ENCODE measurements at places on chromosomes 6 and 20. TPM values are rescaled to one million over a fixed set of nuclear protein-coding genes. Genes with fewer than 3 reads are reported as not detected.

GRCh38 chr6:119161438-119161837, 83.0 kb upstream of the FAM184A start:
- H3K36me3 ChIP-seq: no peaks in the 10 kb centered on the region
- DNase-seq: no peak
- H3K27ac ChIP-seq: no peak overlapping the region

DNA sequence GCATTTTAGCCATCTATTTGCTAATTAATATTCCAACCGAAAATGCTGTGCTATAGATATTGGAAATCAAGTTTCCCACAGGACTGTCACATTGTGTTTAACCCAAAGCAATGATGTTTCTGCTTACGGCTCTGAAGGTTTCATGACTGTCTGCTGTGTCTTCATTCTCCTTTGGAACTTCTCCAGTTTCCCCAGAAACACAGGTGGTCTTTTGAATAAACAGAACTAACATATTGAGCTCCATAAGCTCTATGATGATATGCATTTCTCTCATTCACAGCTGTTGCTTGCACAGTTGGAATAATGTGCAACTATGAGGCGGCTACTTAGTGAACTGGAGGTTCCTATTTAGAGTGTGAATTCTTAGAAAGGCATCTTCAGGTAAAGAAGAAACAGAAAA, 266.0 kb upstream of the ID4 start:
- no peak overlapping the region for H3K4me3 ChIP-seq
- no peaks in the 10 kb centered on the region for H3K36me3 ChIP-seq
- no peak for DNase-seq
- no peaks in the 10 kb centered on the region for H3K27me3 ChIP-seq
- no peak overlapping the region for H3K27ac ChIP-seq

GRCh38 chr6:28291573-28291972, 10.2 kb downstream of the PGBD1 start:
- no peaks in the 10 kb centered on the region for H3K27me3 ChIP-seq
- no peak overlapping the region for H3K27ac ChIP-seq
- H3K4me1 ChIP-seq: no peaks in the 10 kb centered on the region
- no peak overlapping the region for H3K4me3 ChIP-seq

DNA sequence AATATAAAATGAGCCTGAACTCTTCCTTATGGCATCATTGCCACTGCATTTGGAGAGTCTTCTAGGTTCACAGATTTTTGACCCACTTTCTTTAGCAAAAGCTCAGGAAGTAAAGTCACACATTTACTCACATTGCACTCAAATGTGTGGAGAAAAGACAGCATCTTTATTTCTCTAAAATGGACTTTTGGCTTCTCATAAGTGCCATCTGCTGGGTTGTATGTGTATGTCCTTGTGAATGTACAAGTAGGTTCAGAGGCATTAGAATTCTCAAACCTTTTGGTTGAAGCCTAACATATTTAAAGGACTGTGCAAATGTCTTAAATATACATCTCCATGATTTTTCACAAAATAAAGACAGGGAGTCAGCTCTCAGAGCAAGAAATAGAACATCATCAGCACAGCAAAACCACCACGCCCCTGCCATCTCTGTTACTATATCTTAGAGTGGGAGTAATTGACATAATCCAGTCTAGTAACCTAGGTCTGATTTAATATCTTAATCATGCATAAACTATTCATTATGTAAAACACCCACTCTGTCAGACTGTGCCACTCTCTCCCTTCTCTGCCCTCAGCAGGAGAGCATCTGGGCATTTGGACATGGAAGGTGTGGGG, 42.2 kb upstream of the SPTLC3 start:
- H3K27me3 ChIP-seq: peaks cover 2% of the 10 kb centered on the region
- H3K4me1 ChIP-seq: no peaks in the 10 kb centered on the region
- DNase-seq: no peak
- no peak overlapping the region for H3K27ac ChIP-seq
- no peak overlapping the region for H3K4me3 ChIP-seq

- DNase-seq: peak; percentile 46
- peak overlapping the region; percentile 27 for H3K4me3 ChIP-seq
- peaks cover 26% of the 10 kb centered on the region for H3K36me3 ChIP-seq
- peak overlapping the region; percentile 78 for H3K27ac ChIP-seq
- peaks cover 95% of the 10 kb centered on the region for H3K4me1 ChIP-seq
Measured at GRCh38 chr6:52394251-52394666, 25.9 kb upstream of the EFHC1 start.

DNA sequence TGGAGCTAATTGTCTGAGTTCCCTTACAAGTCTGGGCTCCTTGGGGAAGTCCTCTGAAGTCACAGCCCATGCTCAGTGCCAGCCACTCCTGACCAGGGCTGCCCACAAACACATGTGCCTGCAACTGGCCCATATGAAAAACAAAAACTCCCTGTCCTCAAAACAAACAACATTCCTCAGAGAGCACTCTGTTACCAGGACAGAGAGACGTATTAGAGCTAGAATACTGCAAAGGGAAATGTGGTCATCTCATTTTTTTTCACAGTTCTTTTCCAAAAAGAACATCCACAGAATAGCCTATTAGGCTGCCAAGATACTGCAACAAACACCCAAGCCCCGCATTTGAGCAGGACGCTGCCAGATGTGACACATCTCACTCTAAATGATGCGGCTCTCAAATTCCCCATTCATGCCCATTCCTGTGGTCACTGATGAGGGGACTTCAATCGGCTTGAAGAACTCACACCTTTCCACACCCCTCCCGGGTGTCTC, 71.1 kb downstream of the SLC22A23 start:
- H3K27ac ChIP-seq: no peak overlapping the region
- no peaks in the 10 kb centered on the region for H3K36me3 ChIP-seq
- H3K4me1 ChIP-seq: no peaks in the 10 kb centered on the region

DNA sequence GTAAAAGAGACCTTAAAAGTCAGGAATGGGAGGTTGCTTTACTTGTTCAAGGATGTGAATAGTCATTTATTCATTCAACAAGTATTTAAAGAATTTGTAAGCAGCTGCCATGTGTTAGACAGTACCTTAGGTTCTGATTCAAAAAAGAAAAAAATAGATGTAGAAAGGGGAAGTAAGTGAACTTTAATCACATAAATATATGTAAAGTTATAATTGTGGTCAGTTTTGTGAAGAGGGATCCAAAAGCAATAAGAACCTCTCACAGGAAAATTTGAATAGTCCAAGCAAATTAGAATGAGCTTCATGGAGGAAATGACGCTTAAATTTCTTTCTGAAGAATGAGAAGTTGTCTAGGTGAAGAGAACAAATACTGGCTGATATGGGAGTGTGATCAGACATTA, 596.1 kb upstream of the CITED2 start:
- no peaks in the 10 kb centered on the region for H3K4me1 ChIP-seq
- H3K4me3 ChIP-seq: no peak overlapping the region
- H3K27me3 ChIP-seq: peaks cover 2% of the 10 kb centered on the region
- H3K36me3 ChIP-seq: no peaks in the 10 kb centered on the region
- H3K27ac ChIP-seq: no peak overlapping the region

- no peaks in the 10 kb centered on the region for H3K4me1 ChIP-seq
- H3K36me3 ChIP-seq: no peaks in the 10 kb centered on the region
- no peak overlapping the region for H3K27ac ChIP-seq
Measured at GRCh38 chr6:135280375-135281136, 99.4 kb downstream of the MYB start.

GRCh38 chr20:59611286-59611685, 6.9 kb downstream of the PHACTR3 start:
- no peak overlapping the region for H3K4me3 ChIP-seq
- peaks cover 5% of the 10 kb centered on the region for H3K4me1 ChIP-seq
- H3K36me3 ChIP-seq: no peaks in the 10 kb centered on the region
- no peak for DNase-seq

DNA sequence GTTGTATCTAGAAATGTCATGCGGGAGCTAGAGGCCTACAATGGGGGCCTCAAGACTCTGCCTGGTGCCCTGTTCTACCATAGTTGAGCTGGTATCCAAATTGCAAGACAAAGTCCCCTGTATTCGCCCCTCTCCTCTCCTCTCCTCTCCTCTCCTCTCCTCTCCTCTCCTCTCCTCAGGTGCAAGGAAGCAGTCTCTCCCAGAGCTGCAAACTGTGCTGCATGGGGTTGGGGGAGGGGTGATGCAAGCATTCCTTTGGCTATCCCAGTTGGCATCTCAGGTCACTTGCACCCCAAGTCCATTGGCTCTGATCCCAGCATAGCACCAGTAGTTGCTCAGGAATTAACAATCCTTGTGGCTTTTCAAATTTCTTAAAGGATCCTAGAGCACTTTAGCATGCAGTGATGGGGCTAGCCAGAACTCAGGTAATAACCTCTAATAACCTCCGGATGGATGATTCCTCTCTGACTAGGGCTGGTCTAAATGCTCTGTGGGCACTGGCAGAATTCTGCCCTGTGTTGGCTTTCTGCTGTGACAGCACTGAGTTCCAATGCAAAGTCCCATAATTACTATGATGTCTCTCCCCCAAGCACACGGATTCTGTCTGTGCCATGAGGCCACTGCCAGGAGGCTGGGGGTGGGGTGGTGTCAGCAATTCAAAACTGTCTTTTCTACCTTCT, 35.3 kb downstream of the TAF11 start:
- no peaks in the 10 kb centered on the region for H3K4me1 ChIP-seq
- H3K4me3 ChIP-seq: no peak overlapping the region
- H3K27me3 ChIP-seq: no peaks in the 10 kb centered on the region
- no peak for DNase-seq

GRCh38 chr20:23668477-23668951, 20.3 kb downstream of the CST4 start:
- H3K4me3 ChIP-seq: no peak overlapping the region
- peak; percentile 57 for DNase-seq
- H3K27me3 ChIP-seq: peaks cover 2% of the 10 kb centered on the region
- H3K27ac ChIP-seq: no peak overlapping the region
- H3K4me1 ChIP-seq: no peaks in the 10 kb centered on the region
- no peaks in the 10 kb centered on the region for H3K36me3 ChIP-seq

DNA sequence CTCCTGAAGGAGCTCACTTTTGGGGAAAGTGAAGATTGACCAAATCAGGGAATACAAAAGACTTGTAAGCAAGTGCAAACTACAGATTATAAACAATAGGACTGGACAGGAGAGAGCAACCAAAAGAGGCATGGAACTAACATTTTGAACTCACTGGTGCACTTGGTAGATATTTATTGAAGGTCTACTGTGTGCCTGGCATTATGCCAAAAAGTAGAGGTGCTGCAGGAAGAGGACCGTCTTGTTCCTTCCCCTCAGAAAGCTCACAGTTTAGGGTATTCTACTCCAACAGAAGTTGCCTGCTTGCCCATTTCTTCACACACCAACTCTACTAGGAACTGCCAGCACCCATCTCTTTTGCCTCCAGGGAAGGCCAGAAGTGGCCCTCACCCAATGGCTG, 10.0 kb upstream of the TSHZ2 start:
- DNase-seq: no peak
- no peak overlapping the region for H3K27ac ChIP-seq
- H3K4me3 ChIP-seq: no peak overlapping the region

- H3K36me3 ChIP-seq: no peaks in the 10 kb centered on the region
- H3K4me1 ChIP-seq: peaks cover 5% of the 10 kb centered on the region
- no peak overlapping the region for H3K27ac ChIP-seq
- no peak for DNase-seq
- no peaks in the 10 kb centered on the region for H3K27me3 ChIP-seq
Measured at GRCh38 chr20:13286607-13287006, 65.5 kb downstream of the ISM1 start.

GRCh38 chr6:107654764-107655163, 164.8 kb downstream of the SOBP start:
- H3K27ac ChIP-seq: no peak overlapping the region
- H3K4me1 ChIP-seq: peaks cover 68% of the 10 kb centered on the region
- peaks cover 4% of the 10 kb centered on the region for H3K36me3 ChIP-seq
- H3K27me3 ChIP-seq: no peaks in the 10 kb centered on the region
- no peak for DNase-seq
- no peak overlapping the region for H3K4me3 ChIP-seq

GRCh38 chr6:139386404-139386803, 12.0 kb upstream of the CITED2 start:
- H3K27me3 ChIP-seq: no peaks in the 10 kb centered on the region
- DNase-seq: no peak
- no peak overlapping the region for H3K4me3 ChIP-seq
- H3K4me1 ChIP-seq: no peaks in the 10 kb centered on the region
- H3K36me3 ChIP-seq: no peaks in the 10 kb centered on the region

The SLC22A16 gene
- total RNA-seq: not detected

The RALGAPB gene
- 29.6 TPM for total RNA-seq

The SIRPB1 gene
- total RNA-seq: 1.3 TPM

The ARFGEF3 gene
- total RNA-seq: 0.08 TPM
